ENCODE measurements at places on chromosomes 11 and 22. TPM values are rescaled to one million over a fixed set of nuclear protein-coding genes. Genes with fewer than 3 reads are reported as not detected.

- DNase-seq = no peak
Observed at GRCh38 chr11:75498556-75499255, 27.0 kb downstream of the GDPD5 start.

DNA sequence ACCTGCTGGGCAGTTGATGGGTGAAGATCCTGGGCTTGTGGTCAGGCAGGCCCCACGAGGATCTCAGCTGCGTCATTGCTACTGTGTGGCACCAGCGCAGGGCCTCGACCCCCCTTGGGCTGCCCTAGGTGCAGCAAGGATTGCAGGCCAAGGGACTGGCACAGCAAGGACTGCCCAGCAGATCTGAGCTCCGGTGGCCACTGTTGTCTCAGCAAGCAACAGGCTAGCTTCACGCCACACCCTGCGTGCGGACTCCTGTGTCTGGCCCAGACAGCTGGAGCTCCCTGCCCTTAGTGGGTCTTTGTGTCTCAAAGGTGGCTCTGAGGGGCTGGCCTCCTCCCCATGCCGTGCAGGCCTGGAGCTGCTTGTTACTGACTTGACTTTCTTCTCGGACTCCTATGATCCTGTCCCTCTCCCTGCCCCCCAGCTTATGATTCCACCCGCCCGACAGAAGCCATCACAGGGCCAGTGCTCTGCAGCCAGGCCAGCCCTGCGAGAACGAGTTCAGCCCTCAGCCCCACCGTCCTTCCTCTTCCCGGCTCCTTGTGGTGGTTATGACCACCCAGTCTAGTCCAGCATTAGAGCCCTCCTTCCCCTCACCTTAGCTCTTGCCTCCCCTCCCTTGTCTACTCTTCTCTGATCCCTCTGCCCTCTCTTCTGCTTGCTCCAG, 295.6 kb downstream of the TBC1D22A start:
- DNase-seq = peak; percentile 70

RASSF10 gene
- 0.19 TPM for total RNA-seq

DNA sequence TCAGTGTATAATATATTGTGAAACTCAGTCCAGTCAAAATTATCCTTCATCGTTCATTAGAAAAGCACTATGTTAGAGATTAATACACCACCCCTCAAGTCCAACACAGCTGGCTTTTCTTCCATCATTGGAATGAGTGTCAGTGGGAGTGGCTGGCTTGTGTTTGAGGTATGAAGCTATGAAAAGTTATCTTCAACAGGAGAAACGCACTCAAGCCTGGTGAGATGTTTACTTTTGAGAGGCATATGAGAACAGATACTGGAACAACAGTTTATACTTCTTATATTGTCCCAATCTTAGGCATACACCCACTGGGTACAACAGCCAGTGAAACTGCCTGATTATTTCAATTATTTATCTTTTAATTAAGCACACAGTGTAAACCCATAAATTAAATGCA, 34.3 kb downstream of the PLEKHB1 start:
- no peak for DNase-seq

- peak; percentile 89 for DNase-seq
Observed at GRCh38 chr11:66070604-66071380, 720 bp downstream of the PACS1 start.

All from posterior vena cava (tissue), 2 donors.